ENCODE measurements at places on chromosomes 2 and 18.

GRCh38 chr2:46652514-46653170 lies 173.3 kb downstream of the TMEM247 start:
- no peak for DNase-seq

- DNase-seq, result no peak
These were observed 93.6 kb upstream of the FAM117B start for GRCh38 chr2:202541137-202541536.

- DNase-seq, result no peak
These were observed 160.7 kb upstream of the CNTNAP5 start for GRCh38 chr2:123864416-123864815.

GRCh38 chr2:61421611-61422010 lies 49.3 kb downstream of the USP34 start:
- DNase-seq, result no peak

- no peak for DNase-seq
These were observed 37.0 kb upstream of the ATP5MC3 start for GRCh38 chr2:175218551-175218950.

DNA sequence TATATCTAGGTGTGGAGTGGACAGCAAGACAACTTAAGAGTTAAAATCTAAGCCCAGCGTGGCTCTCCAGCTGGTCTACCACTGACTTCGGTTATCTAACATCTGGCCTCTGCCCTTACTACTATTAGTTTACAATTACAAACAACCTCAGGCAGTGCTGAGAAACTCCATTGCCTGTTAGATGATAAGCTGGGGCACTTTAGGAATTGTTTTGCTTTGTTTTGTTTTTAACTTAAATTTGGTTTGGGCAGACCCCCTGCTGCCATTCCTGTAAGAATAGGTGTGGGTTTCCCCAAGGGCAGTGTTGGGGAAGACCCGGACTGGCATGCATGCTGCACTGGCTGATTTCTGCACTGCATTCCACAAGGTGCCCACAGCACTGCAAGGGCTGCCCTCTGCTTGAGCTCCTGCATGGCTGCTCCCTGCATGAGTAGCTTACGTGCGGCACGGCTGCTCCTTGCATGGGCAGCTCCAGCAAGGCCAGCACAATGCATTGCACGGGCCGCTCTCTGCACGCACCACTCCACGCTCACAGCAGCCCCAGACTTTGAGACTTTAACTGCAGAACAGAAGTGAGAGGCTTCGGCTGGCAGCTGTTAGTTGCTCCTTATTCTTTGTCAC lies 74.2 kb upstream of the SERTAD2 start:
- DNase-seq, result no peak

GRCh38 chr2:71604726-71605120 lies 151.4 kb downstream of the DYSF start:
- no peak for DNase-seq

GRCh38 chr2:100803334-100803733 lies 16.6 kb upstream of the NPAS2 start:
- no peak for DNase-seq

Measured in stimulated activated CD4-positive, alpha-beta T cell treated with anti-CD3 and anti-CD28 coated beads, Interleukin-12 subunit alpha, Interleukin-12 subunit beta, amount 100 ng/mL, for 24 hours (primary cell).